Activated T-helper 9 cell treated with anti-CD3 and anti-CD28 coated beads, Interleukin-2, amount 50 U/mL, for 16 hours (primary cell): ENCODE measurements at places on chromosomes 11 and 22.

DNA sequence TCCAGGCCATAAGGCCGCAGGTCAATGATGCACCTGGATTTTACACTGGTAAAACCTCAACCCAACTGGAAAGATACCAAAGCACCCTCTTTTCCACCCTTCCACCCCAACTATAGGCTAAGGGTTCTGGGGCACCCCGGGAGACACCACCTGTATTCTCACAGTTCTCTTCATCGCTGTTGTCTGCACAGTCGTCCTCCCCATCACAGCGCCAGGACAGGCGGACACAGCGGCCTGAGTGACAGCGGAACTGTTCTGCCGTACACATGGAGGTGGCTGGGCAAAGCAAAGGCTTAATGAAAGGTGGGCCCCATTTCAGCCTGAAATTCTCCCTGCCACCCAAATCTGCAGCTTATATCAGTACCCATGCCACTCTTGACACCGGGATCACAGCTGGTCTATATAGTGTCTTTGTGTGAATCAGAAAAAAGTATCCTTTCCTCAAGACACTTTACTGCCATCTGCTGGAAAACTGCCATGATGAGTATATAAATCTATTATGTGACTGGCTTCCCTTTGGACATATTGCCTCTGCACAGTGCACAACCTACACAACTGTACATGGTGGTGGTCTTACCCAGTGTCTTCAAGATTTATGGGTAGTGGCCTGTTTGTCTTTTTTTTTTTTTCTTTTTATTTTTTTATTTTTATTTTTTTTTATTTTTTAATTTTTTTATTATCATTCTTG lies 21.5 kb downstream of the LRP4 start:
- no peak for DNase-seq

DNA sequence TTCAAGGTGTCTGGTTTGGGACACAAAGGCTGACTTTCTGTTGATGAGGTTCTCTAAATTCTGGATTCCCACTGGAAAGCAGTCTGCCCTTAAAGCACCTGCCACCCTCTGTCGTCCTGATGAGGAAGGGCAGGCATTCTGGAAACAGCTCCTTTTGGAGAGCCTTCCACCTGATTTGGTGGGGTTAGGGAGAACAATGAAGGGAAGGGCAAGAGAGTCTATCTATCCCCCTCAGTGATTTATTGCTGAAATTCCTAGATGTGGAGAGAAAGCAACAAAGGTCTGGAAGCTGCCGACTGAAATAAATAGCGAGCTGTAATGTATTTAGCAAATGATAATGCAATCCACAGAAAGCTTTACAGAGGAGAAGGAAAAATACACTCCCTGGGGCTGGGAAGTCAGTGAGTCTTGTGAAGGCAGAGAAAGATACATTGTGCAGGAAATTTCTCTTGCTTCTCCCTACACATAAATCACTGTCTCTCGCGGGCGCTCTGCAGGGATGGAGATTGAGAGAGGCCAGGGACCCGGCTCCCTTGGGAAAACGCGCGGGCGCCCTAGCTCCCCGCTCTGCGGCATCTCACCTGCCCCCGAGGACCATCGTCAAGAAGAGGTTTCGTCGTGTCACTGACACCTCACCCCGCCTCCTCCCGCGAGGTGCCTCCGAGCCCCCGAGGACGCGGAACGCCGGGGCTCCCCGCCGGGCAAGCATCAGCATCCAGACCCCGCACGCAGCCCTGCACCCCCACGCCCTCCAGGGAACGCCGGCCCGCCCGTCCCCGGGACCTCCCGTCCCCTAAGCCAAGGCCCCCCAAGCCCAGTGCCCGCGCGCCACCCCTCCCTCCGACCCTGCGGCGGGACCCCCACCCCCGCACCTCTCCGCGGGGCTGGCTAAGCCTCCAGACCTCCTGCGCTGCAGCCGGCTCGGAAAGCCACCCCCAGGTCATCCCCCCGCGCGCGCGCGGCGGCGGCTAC lies 673 bp downstream of the CDON start:
- no peak for DNase-seq

GRCh38 chr11:120536797-120537169 lies 25.2 kb downstream of the GRIK4 start:
- DNase-seq: no peak

GRCh38 chr11:126387857-126388256 lies 32.4 kb downstream of the ST3GAL4 start:
- no peak for DNase-seq

DNA sequence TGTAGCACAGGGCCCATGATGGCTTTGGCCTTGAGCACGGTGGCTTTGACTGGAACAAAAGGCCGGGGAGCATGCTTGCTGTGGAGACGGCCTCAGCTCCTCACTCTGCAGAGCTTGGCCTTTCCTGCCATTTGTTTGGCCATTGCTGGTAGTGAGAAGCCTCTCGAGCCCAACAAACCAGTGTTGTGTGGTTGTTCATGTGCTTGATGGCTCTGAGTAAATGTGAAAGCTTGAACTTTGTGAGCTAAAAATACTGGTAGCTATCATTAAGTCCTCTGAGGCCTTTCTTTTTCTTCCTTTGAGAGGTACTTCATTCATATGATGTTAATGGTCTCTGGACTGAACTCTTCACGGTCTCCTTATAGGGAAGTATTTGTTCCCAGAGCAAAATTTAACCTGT lies 39.6 kb downstream of the NAT10 start:
- DNase-seq: no peak
